ENCODE measurements at places on chromosomes 11 and 22.
A peak's percentile ranks its signal among the peaks of the same experiment; 100 is the strongest.

- no peak for DNase-seq
Measured at GRCh38 chr22:39452740-39453040, 4.1 kb upstream of the MGAT3 start.

GRCh38 chr11:86792150-86792549, 8.2 kb upstream of the PRSS23 start:
- DNase-seq = no peak

DNA sequence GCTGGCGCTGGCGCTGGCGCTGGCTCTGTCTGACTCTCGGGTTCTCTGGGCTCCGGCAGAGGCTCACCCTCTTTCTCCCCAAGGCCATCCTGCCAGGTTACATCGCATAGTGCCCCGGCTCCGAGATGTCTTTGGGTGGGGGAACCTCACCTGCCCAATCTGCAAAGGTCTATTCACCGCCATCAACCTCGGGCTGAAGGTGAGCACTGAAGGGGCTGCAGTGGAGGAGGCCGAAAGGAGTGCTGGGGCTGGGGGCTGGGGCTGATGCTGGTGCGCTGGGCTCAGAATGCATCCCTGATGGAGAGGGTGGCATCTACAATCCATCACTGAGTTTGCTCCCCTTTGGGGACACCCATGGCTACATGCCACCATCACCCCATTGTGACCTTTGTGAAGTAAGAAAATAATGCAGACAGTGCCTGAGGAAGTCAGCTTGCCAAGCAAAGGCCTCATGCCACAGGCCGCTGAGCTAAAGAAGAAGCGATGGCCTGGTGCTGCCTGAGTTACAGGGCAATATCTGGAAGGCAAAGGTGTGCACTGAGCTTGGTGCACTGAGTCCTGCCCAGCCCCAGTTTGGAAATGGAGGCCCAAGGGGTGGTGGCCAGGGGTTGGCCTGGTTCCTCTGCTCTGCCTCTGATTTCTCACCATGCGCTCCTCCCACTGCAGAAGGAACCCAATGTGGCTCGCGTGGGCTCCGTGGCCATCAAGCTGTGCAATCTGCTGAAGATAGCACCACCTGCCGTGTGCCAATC, 620 bp downstream of the SMPD1 start:
- peak; percentile 38 for DNase-seq

DNA sequence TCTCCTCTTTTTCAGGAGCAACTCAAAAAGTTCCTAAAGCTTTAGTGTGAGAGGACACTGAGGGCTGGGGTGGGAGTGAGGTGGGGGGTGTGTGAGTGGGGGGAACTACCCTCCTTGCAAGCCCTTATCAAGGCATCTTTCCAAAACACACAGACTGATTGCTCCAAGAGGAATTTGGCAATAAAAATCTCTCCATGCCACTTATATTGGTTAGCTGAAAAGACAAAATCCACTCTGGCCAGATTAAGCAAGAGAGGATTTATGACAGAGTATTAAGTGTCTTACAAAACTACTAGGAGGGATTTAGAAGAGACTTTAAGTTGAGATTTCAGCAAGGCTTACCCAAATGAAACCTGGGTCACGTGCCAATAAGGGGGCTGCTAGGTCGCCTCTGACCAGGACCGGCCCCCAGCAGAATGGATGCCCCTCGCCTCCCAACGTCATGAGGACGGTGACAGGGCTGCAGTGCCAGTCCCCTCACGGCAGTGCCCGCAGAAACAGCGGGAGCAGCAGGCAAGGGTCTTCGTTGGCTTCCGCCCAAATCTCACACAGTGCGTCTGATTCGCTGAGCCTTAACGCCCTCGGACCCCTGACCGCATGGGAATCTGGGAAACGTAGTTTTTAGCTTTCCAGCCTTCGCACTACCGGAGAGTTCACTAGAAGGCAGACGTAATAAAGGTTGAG, 22.1 kb upstream of the CTR9 start:
- no peak for DNase-seq

GRCh38 chr11:94885581-94885980, 87.8 kb downstream of the CWC15 start:
- no peak for DNase-seq

GRCh38 chr22:31828739-31829138, 74.9 kb downstream of the DEPDC5 start:
- DNase-seq = no peak

GRCh38 chr11:128346804-128347203, 240.6 kb downstream of the ETS1 start:
- peak; percentile 45 for DNase-seq

- DNase-seq = no peak
Measured at GRCh38 chr11:99171330-99171729, 150.6 kb downstream of the CNTN5 start.

GRCh38 chr11:9095421-9095820, 4.0 kb upstream of the SCUBE2 start:
- no peak for DNase-seq

All from CD4-positive, alpha-beta T cell treated with Interleukin-17A for 4 hours (primary cell).